ENCODE measurements at places on chromosomes 1 and 21.

DNA sequence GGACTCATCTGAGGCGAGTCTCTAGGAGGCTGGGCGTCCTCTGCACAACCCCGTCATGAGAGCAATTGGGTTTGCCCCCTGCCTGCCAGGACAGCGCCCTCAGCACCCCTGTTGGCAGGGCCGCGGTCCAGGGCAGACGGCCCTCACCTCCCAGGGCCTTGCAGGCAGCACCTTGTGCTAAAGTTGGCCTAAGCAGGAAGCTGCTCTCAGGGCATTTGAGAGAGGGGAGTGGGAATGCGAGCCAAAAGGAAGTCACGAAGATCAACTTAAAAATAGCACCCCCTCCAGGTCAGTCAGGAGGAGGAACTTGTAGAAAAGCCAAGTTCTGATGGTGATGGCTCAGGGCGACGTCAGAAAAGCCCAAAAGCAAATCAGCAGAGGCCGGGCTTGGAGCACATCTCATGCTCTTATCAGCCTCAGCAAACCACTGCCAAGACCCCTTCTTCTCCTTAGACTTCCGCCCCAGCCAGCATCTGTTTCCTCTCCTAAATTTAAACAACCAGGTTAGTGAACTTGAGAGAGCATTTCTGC lies 12.6 kb upstream of the ADORA3 start:
- no peak for DNase-seq

GRCh38 chr1:226820941-226821718 lies 49.3 kb upstream of the PSEN2 start:
- DNase-seq = no peak

GRCh38 chr1:199687321-199687720 lies 340.2 kb upstream of the NR5A2 start:
- DNase-seq = no peak

- no peak for DNase-seq
These were observed 21.3 kb downstream of the C1QB start for GRCh38 chr1:22674410-22674749.

- DNase-seq = no peak
These were observed 14.1 kb downstream of the TMEM53 start for GRCh38 chr1:44660176-44660575.

GRCh38 chr1:59631561-59632255 lies 183.0 kb upstream of the HOOK1 start:
- DNase-seq = no peak

DNA sequence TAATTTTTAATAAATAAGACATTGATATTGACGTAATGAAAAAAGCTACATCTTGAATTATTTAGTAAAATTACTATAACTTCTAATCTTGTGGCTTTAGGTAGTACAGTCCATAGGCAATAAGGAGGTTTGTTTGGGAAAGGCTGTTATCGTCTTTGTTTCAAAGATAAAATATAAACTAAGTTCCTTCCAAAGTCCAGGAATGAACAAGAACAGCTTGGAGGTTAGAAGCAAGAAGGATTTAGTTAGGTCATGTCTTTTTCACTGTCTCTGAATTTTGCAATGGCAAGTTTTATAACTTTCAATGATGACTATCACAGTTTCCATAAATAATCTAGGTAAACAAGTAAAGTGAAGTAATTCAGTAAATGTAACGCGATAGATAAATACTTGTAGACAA lies 106.9 kb upstream of the OLFM3 start:
- no peak for DNase-seq

- no peak for DNase-seq
These were observed 37.3 kb upstream of the RUNX1 start for GRCh38 chr21:35086357-35086756.

- DNase-seq = no peak
These were observed 41.4 kb downstream of the URB1 start for GRCh38 chr21:32351428-32351827.

GRCh38 chr1:238404921-238405320 lies 514.2 kb upstream of the ZP4 start:
- no peak for DNase-seq

DNA sequence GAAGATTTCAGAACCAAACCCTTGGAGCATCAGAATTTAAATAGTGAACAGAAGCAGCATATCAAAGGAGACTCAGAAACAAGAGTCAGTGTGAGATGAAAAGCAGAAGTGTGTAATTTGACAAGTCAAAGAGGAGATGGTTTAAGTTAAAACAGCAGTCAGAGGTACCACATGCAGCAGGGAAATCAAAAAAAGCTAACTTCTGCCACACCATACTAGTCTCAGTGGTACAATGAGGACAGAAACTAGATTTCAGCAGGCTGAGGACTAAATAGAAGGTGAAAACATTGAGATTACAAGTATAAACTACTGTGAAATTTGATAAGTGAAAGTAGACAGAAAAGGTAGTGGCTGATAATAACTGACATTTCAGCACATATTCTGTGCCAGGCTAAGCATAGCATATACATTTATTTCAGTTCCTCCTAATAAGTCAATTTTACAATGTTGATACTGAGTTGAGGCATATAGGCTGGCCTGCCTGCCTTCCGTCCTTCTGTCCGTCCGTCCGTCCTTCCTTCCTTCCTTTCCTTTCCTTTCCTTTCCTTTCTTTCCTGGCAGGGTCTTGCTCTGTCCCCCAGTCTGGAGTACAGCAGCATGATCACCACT lies 12.6 kb downstream of the SUCO start:
- DNase-seq = no peak

DNA sequence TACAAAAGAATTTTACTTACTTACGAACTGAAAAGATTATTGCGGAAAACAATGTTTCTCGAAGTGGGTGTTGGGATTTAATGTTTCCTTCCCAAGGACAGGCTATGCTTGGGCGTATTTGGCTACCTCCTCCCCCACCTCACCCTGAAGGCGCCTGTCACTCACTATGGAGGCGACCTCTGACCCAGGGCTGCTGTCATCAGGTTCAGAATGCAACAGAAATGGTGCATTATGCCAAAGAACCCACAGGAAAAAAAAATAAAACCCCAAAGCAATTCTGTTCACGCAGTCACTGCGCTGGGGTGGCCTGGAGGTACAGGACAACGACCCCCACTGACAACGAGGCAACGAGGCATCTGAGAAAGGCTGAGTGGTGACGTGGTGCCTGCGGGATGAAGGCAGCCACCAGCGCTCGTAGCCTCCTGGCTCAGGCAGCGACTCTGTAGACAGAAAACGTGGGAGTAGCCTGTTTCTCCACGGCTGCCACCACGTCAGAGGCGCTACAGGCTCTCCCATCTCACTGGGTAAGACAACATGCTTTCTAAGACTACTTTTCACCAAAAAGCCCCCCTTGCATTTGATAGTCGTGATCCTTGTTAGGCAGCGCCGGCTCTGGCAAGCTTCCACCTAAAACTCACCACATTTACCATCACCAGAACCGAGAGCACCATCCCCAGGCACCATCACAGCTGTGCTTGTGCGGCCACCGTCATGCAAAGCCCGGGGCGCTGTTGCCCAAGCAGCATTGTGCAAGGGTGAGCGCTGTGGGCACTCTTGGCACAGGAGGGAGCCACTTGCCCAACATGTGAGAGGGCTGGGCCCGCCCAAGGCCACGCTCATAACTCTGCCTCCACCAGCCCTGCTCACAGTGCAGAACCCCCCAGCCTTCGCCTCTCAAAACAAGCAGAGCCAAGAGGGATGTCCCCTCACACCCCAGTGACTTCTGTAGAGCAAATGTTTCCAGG lies 14.3 kb downstream of the NADK start:
- no peak for DNase-seq

- no peak for DNase-seq
These were observed 10.5 kb downstream of the OTUD3 start for GRCh38 chr1:19892628-19893168.

DNA sequence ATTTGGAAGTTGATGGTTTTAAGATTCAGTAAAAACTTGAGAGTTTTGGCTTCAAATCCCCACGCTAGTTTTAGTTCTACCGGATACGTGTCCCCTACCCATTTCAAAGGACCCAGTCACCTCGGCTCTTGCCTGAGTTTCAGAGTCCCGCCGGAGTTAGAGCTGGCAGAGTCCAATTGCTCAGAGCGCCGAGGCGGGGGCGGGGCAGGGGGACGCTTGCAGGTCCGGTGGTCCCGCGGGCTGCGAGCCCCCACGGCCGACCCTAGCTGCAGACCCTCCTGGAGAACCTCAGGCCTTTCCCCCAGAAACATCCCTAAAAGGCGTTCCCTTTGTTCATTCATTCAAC lies 765 bp upstream of the VPS45 start:
- DNase-seq = peak; percentile 39

- DNase-seq = no peak
These were observed 12.0 kb downstream of the NCMAP start for GRCh38 chr1:24567792-24568388.

DNA sequence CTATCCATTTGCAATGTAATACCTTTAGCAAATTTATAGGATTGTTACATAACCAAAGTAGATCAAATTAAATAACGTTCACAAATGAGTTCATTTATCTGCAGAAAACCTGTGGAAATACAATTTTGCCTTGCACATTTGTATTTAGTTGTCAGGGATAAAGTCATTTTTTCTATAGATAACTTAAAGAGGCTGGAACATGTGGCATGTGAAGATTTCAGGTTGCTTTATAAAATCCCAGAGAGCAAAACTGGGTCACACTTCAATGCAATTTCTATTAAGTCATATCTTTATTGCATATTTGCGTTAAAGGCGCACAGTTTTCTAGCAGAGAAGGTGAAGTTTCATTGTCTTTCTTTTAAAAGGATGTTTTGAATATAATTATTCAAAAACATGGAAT lies 342.4 kb downstream of the USP25 start:
- DNase-seq = no peak

GRCh38 chr1:175536921-175537320 lies 206.5 kb downstream of the TNR start:
- no peak for DNase-seq

DNA sequence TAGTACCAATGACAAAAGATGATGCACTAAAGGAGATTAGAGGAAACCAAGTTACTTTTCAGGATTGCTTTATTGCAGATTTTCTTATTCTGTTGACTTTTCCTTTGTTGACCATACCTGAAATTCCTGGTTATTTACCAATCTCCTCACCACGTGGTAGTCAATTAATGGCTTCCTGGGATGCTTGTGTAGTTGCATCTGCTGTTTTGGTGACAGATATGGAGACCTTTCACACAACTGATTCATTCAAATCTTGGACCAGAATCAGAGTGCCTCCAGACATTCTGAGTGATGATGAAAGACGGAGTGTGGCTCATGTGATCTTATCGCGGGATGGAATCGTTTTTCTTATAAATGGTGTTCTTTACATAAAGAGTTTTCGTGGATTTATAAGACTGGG lies 91.3 kb downstream of the CATSPERE start:
- DNase-seq = no peak

DNA sequence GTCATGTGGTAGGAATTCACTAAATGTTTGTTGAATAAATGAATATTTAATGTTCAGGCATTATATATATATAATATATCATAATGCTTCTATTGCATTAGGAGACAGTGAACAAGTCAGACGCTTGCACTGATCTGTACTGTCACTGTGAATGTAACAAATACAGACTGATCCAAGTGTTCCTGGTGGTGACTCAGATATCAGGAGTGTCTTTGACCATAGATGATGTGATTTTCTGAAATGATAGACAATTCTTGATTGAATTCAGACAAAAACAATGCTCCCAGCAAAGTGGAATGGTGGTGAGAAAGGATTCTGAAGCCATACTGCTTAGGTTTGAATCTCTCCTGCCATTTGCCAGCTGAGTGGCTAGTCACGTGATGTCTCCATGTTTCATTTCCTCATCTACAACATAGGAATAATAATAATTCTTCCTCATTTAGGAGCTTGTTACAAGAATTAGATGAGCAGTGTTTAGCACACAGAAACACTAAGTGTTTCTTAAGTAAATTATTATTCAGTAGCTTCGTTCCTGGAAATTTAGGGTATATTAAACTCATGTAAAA lies 71.0 kb downstream of the OLFML2B start:
- no peak for DNase-seq

- DNase-seq = no peak
These were observed 168.5 kb upstream of the IRF2BP2 start for GRCh38 chr1:234778221-234779159.

DNA sequence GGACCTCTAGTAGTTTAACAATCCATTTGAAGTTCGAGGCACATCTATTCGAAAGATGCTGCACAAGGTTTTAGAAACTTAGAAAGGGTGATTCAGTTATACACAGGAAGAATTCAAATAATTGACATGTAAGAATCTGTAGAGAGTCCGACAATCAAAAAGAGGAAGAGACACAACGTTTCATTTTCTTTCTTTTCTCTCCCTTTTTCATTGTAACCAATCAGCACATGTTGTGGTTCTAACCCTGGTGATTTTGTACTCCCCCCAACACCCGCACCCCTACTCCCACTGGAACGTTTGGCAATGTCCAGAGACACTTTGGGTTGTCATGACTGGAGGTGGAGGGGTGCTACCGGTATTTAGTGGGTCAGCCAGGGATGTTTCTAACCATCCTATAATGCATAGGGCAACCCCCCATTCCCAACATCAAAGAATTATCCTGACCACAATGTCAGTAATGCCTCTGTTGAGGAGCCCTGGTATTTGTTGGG lies 4.9 kb downstream of the TGFB2 start:
- no peak for DNase-seq

- DNase-seq = peak; percentile 58
These were observed 32.5 kb downstream of the LRRC3 start for GRCh38 chr21:44487831-44488230.

GRCh38 chr1:39977202-39977601 lies 22.3 kb downstream of the MFSD2A start:
- DNase-seq = no peak

- DNase-seq = no peak
These were observed 45.6 kb upstream of the PGD start for GRCh38 chr1:10353282-10353681.

- no peak for DNase-seq
These were observed 760.2 kb downstream of the PLA2G4A start for GRCh38 chr1:187588917-187589316.

GRCh38 chr1:151156515-151156819 lies at the start of gene TNFAIP8L2:
Gene TNFAIP8L2, plus strand, starts transcription at chr1:151156649. Its CDS starts 2,049 bp downstream, at chr1:151158698.
- peak; percentile 76 for DNase-seq

DNA sequence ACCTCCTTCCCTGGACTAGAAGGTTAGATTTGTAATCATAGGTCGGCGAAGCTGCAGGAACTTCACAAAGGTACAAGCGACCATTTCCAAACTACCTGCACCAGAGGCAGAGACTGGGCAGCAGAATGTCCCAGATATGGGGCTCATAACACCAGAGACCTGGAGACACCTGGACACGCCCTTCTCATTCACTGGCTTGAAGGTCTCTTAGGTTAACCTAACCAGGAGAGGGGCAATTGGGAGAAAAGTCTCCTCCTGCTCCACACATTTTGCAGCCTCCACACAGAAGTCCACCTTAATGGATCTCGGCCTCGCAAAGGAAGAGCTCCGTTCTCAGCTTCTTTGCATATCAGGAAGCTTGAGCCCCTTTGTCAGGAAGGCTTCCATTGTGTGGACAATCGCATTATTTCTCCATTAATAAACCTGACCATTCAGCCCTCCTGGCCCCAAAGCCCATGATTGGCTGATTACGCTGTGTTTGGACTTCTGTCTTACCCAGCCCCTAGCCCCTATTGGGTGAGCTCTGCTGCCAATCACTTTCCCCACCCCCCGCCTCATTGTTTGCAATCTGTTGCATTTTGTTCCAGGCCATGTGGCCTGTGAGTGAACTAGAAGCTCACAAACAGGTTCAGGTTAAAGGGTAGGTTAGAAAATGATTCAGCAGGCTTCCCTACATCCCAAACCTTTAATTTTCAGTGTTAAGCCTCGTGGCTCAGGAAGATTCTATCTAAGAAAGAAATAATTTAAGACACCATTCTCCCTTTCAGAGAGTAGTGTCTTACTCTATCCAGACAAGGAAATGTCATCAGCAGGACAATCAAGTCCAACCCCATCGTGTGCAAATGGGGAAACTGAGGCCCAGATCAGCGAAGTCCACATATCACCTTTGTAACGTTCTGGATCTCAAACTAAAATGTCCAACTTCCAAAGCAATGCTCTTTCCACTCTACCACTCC lies 2.8 kb downstream of the MYCL start:
- DNase-seq = peak; percentile 10
